ENCODE measurements at places on chromosomes 3 and 15. TPM values are rescaled to one million over a fixed set of nuclear protein-coding genes. Genes with fewer than 3 reads are reported as not detected.

The ALPK3 gene
- total RNA-seq, result 0.13 TPM

The FSD2 gene
- not detected for total RNA-seq

The SKOR1 gene
- total RNA-seq, result 0.11 TPM

The SLMAP gene
- total RNA-seq, result 33.9 TPM

The PRR20G gene
- total RNA-seq, result not detected

The CCR3 gene
- not detected for total RNA-seq

The MRPL3 gene
- total RNA-seq, result 128 TPM

DNA sequence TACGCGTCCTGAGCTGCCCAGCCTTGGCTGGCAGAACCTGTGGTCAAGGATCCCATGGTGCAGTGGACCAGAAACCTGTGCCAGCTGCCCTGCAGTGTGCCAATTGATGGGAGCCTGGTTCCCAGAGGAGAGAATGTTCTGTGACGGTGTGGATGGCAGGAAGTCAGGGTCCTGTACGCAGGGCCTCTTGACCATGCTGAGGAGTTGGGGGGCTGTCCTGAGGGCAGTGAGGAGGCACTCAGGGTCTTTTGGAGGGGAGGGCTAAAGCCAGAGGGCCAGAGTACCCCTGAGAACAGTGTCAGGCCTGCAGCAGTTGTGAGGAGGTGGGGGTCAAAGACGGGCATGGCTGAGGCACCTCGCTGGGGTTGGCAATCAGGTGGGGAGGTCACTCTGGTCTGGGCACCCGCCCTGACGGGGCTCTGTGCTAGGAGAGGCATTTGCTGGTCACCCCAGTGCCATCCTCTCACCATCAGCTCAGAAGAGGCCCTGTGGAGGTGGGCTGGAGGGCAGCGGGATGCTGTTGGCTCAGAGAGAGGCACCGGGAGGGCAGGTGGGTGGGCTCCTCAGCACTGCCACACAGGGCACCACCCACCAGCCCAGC, 61.0 kb downstream of the SCN5A start:
- no peak for DNase-seq

DNA sequence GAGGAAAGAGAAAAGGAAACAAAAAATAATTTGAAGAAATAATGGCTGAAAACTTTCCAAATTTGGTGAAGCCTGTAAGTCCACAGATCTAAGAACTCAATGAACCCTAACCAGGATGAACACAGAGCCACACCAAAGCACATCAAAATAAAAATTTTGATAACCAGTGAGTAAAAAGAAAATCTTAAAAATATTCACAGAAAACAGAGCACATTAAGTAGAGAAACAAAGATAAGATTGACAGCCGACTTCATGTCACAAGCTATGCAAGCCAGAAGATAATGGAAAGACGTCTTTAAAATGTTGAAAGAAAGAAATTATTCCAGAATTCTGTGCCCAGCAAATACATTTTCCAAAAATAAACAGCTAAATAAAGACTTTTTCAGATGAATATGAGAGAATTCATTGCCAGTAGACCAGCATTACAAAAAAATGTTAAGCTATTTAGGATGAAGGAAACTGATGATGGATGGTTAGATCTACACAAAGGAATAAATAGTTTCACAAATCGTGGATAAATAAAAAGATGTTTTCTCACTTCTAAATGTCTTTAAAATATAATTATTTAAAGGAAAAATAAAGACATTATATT, 140.2 kb upstream of the SKOR1 start:
- DNase-seq, result peak; percentile 62

DNA sequence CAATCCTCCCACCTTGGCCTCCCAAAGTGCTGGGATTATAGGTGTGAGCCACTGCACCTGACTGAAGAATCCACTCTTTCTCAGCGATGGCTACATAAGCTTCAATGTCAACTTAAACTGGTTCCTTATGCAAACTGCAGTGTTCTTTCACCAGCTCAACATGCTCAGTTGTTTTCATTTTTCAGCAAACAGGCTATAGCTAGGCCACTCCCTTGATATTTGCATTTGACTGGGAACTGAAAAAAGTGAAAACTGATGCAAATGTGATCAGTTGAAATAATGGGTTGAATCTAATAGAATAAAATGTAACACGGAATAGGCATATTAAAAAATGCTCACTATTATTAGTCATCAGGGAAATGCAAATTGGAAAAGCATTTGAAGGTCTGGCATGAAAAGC, 74.2 kb upstream of the GCNT3 start:
- no peak for DNase-seq

DNA sequence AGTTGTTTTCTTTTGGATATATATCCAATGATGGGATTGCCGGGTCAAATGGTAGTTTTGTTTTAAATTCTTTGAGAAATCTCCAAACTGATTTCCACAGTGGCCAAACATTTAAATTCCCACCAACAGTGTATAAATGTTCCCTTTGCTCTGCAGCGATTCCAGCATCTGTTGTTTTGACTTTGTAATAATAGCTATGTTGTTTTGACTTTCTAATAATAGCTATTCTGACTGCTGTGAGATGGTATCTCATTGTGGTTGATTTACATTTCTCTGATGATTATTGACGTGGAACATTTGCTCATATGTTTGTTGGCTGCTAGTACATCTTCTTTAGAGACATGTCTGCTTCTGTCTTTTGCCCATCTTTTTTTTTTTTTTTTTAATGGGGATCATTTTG, 332.2 kb upstream of the GBE1 start:
- no peak for DNase-seq

DNA sequence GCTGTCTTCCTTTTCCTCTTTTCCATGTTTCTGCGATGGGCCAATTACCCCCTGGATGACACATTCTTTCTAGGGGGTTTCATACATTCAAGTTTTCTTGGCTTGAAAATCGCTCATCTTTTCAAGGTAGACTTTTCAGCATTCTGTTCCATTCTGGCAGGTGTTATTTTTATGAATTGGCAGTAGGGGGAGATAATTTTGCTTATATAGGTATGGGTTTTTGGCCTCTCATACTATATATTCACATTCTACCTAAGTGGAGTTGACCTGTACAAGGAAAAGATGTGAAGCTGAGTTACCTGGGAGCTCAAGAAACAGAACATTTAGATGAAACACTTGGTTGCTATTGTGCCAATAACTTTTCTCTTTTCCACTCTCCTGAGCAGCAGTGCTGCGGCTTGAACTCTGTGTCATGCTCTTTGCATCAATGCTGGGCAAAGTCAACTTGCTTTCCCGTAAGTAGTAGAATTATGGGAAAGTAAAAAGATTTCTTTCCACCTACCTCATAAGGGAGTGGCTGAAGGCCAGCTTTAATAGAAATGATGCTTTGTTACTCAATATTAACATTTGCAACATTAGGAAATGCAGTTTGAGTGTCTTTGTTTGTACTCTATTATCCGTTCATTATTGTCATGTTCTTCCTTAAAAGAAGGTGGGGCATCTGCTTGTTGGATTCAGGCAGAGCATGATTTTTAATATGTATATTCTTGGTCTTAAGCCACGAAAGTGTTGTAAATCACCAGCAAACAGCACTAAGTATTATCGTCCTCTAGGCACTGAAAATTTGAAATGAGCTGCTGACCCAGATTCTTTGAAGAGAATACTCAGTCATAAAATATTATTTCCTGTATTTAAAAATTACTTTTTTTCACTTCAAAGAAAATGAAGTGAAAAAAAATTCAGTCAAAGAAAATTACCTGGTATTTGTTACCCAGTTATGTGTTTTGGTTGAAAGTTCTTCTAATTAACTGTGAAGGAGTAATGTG, 27.7 kb upstream of the MFSD1 start:
- no peak for DNase-seq

GRCh38 chr3:171752329-171752728, 58.0 kb downstream of the PLD1 start:
- DNase-seq, result no peak

- no peak for DNase-seq
Observed at GRCh38 chr3:2765002-2765579, 345.1 kb downstream of the IL5RA start.

DNA sequence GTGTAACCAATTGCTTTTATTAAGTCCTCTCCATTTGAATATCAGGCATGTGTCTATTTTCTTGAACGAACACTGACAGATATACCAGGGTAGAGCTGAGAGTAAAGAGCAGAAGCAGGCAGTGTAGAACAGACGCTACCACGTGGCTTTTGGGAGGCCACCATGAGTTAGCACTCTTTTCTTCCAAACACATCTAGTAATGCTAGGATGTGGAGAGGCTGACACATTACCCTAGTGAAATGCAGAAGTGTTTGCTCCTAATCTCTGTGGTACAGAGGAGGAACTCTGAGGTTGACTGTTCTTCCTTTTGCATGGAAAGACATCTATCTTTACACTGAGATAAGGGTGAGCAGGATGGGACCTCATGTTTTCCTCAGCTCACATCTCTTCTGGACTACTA, 216.3 kb downstream of the SATB1 start:
- no peak for DNase-seq

- no peak for DNase-seq
Observed at GRCh38 chr15:68566377-68566954, 12.3 kb upstream of the CORO2B start.

- peak; percentile 82 for DNase-seq
Observed at GRCh38 chr3:56753206-56753820, 48.4 kb downstream of the ARHGEF3 start.

- no peak for DNase-seq
Observed at GRCh38 chr3:197495999-197496745, 59.6 kb downstream of the BDH1 start.

DNA sequence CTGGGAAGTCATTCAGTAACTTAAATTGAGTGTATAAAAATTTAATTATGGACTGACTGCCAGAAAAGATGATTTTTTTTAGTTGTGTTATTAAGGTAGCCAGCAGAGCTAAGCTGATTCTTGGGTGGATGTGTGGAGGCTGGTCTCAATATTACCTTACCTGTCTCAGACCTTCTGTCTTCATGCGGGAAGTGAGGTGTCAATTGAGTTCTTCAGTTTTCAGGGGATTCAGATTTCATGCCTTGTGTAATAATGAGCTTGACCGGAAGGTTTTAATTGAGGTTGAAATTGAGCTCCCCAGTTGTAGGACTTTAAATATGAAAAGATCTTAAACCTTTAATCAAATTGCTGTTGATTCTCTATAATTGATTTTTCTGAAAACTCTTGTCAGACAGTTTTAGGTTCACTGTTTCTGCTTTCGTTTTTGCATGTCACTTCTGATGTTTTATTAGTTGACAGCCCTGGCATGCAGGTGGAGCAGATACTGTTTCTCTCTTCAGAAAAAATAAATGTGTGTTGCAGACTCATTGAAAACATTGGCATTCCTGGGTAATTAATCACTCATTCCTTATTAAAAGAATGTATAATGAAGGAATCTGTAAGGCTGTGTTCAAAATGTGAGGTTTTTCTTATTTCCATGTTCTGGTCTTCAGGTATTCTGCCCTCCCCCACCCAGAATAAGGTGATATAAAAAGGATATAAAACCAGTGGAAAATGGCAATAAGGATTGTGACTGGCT, 54.5 kb downstream of the PSMD6 start:
- DNase-seq, result peak; percentile 52

DNA sequence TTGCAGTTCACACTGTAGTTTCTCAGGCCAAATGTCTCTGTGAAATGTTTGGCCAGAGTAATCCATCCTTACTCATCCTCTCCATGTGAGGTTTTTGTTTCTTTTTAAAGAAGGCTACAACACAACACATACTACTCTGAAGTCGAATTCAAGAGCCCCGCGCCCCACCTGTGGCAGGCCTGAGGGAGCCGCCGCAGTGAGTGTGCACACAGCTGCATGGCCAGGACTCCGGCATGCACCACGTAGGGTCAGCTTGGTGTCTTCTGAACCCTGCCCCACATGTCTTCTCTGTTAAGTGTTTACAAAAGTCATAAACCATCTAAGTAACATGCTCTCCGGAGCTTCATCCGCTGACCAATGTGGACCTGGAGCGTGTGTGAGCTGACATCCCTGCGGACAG, 58.7 kb downstream of the PGPEP1L start:
- no peak for DNase-seq

GRCh38 chr3:20352546-20353179, 166.7 kb upstream of the SGO1 start:
- peak; percentile 17 for DNase-seq

- DNase-seq, result peak; percentile 6
Observed at GRCh38 chr3:16844791-16845190, 40.0 kb upstream of the PLCL2 start.
